ENCODE measurements at places on chromosomes 6 and 20.
A peak's percentile ranks its signal among the peaks of the same experiment; 100 is the strongest.

- no peak for DNase-seq
These were observed 91.0 kb downstream of the COL12A1 start for GRCh38 chr6:75114806-75115205.

- DNase-seq = no peak
These were observed 164.5 kb upstream of the BTBD3 start for GRCh38 chr20:11753155-11753554.

GRCh38 chr6:134937426-134937825 lies 12.5 kb downstream of the ALDH8A1 start:
- DNase-seq = no peak

DNA sequence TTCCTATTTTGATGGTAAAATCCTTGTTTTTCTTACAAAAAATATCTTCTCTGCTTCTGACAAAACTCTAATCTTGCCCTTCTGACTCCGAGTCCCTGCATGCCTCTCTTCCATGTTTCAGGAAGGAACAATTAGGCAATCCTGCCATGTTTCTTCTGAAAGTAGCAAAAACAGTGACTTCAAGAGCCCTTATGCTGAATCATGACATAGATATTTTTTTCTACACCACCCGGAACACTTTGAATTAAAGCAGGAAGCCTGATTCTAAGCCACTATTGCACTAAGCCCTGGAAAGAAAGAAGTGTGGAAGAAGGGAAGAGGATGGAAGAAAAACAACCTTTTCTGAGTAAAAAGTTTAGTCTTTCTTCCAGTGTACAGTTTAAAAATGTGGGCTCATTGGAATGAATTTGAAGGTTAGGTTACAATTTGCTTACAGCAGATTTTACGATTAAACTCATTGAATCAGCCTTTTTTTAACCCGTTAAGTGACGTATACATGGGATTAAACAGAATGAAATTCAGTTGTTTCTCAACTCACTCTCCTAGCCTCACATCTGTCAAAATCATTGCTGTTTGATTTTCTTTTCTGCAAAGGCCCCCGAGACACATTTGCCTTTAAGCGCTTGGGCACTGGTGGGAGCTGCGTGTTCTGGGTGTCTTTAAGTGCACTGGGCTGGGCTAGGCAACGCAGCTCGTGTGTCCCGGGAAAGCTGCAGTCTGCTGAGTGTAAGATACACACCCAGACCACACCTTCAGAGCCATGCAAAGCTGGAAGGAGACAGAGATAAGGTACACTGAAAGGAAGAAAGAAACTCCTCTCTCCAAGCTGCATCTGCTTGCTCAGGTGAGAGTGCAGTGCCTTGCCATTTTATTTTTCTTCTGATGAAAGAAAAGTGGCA lies 159.4 kb upstream of the CITED2 start:
- DNase-seq = no peak

- no peak for DNase-seq
These were observed 48.0 kb downstream of the MAPK14 start for GRCh38 chr6:36075656-36076055.

DNA sequence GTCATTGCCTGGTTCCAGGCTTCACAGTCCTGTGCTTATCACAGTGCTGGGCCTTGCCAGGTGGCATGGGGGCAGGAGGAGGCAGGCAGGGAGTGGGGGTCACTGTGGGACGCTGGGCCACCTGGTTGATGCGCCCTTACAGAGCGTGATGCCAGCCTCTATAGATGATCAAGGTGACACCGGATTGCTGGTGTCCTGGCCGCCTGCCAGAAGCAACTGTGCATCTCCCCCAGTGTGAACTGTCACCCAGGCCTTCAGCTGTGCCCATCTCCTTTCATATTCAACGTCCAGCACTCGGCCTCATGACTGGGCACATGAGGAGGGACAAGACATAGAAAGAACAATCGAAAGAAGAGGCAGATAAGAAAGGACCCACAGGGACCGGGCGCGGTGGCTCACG lies 318.9 kb downstream of the TAF4 start:
- no peak for DNase-seq

- no peak for DNase-seq
These were observed 18.7 kb downstream of the ZNF451 start for GRCh38 chr6:57108691-57109090.

DNA sequence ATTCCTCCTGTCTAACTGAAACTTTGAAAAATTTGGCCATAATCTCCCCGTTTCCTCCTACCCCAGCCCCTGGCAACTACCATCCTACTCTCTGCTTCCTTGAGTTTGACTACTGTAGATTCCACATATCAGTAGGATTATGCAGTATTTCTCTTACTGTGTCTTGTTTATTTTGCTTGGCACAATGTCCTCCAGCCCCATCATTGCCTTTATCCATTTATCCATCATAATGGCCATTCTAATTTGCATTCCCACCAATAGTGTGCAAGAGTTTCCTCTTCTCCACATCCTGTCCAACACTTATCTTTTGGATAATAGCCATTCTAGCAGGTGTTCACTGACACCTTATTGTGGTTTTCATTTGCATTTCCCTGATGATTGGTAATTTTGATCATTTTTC lies 202.3 kb downstream of the THBS2 start:
- no peak for DNase-seq

- DNase-seq = no peak
These were observed 7.8 kb upstream of the MRS2 start for GRCh38 chr6:24394780-24395437.

DNA sequence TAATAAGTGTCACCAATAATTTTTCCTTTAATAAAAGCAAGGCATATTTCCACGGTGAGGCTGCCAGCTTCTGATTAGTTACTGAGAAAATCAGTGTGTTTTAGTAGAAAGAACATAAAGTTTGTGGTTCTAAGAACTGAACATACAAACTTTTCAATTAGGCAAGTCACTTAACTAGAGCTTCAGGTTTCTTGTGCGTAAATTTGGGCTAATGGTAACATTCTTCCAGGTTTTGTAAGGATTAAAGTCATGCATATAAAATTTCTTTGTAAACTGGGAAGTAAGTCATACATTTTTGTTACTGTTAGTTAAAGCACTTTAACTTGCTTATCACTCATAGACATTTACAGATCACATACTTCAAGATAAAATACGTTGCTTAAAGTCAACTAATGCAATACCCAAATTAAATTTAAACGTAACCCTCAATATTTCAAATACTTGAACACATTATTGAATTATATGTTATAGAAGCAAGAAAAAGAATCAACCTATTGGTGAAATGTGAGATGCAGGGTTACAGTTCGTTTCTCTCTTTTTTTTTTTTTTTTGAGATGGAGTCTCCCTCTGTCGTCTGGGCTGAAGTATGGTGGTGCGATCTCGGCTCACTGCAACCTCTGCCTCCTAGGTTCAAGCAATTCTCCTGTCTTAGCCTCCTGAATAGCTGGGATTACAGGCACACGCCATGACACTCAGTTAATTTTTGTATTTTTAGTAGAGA lies 327.3 kb upstream of the NOX3 start:
- no peak for DNase-seq

GRCh38 chr20:44217342-44218092 lies 6.9 kb upstream of the OSER1 start:
- peak; percentile 23 for DNase-seq

- DNase-seq = no peak
These were observed 348.0 kb downstream of the CDH4 start for GRCh38 chr20:61600016-61600415.

GRCh38 chr20:60137657-60138245 lies 179.5 kb downstream of the CDH26 start:
- no peak for DNase-seq

DNA sequence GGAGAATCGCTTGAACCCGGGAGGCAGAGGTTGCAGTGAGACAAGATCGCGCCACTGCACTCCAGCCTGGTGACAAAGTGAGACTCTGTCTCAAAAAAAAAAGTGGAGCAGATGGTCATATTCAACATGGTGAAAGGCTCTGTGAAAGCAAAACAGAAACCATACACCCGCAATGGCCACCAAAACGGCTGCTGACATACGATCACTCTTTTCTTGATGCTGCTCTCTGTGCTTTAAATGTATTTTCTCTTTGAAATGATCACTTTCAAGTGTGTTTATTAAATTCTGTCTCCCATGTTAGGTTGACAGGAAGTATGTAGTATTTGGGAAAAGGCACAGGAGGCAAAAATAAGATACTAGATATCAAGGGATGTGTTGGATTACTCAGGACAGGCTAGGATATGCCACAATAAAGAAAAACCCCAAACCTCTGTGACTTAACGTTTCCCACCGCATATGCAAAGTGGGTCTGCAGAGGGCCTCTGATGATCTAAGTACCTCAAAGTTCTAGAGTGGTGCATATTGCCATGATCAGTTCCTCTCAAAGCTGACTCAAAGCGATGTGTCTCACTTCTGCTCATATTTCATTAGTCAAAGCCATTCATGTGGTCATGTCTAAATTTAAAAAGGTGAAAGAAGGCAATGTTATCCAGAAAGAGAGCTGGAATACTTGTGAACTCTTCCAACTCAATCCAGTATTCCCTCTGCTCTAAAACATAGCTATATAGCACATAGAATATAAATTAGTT lies 155.1 kb upstream of the SOX4 start:
- no peak for DNase-seq

GRCh38 chr6:158356586-158357546 lies 44.6 kb downstream of the TULP4 start:
- DNase-seq = no peak

GRCh38 chr20:6576726-6577125 lies 190.8 kb upstream of the BMP2 start:
- no peak for DNase-seq

- no peak for DNase-seq
These were observed 94.4 kb upstream of the PRDM1 start for GRCh38 chr6:105991561-105992314.

GRCh38 chr6:127053032-127053874 lies 65.2 kb upstream of the RSPO3 start:
- no peak for DNase-seq

DNA sequence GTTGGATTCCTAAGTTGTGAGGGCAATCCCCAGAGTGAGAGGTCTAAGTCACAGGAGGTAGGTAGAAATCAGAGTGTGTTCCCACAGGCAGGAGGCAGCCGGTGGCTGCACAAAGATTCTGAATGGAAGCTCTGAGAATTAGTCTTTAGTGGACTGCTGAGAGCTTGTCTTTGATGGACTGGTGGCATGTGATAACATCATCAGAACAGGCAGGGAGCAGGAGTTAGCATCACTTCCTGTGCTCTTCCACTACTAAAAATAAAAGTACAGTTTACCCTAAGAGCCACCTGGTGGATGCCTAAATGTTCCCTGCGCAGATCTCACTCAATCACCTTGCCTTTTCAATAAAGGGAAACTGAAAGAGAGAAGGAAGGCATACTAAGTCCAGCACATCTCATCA lies 294.6 kb upstream of the POU3F2 start:
- DNase-seq = no peak

GRCh38 chr20:492159-492558 lies 29.8 kb upstream of the TBC1D20 start:
- DNase-seq = no peak

GRCh38 chr6:43284991-43285781 lies 12.9 kb upstream of the SLC22A7 start:
- DNase-seq = no peak

GRCh38 chr6:1170794-1171193 lies 141.1 kb upstream of the FOXQ1 start:
- no peak for DNase-seq

- DNase-seq = no peak
These were observed 18.4 kb downstream of the CD83 start for GRCh38 chr6:14135893-14136539.

GRCh38 chr6:159252955-159253508 lies 83.8 kb downstream of the FNDC1 start:
- DNase-seq = no peak

DNA sequence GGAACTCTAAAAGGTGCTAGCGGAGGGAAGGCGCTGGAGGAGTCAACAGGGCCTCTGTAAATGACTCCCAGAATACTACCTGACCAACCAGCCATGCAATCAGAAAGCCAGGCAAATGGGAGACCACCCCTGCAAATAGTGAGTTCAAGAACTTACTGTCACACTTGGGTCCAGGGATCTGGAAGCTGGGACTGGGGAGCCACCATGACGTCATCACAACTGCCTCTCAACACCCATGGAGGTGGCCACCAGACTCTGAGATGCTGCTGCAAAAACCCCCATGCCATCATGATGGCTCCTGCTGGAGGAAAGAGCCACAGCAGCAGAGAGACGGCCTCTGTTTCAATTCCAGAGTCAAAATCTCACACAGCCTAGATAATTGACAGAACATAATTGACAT lies 8.5 kb upstream of the PDYN start:
- no peak for DNase-seq

- no peak for DNase-seq
These were observed 162.2 kb downstream of the TENT5A start for GRCh38 chr6:81590314-81590691.

DNA sequence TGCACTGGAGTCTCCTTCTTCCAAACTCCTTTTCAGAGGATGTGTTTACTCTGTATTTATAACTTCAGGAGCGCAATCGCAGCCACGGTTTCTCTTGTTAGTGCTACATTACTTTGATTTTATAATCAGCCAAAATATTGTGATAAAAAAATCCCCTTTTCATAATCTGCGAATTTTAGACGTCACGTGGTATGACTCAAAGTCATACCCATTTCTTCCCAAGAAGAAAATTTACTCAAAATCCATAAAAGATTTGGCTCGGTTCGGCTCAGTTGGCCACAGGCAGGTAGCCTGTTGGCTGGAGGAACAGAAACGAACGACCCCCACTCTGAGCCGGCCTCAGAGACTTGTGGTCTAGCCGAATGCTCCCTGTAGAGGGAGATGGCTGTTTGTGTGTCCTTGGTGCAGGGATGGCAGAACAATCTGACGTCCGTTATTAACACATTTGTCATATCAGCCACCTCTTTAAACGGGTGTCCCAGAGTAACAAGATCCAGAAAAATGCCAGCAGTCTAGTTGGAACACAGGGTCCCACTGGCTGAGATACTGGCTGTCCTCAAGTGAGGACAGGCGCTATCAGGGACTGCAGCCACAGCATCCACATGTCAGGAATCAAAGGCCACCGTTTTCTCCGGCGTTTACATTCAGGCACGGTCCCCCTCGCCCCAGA lies 247.6 kb downstream of the DLL1 start:
- no peak for DNase-seq

GRCh38 chr6:137744877-137745276 lies 122.2 kb upstream of the TNFAIP3 start:
- DNase-seq = no peak

GRCh38 chr6:108904741-108905140 lies 56.5 kb downstream of the ARMC2 start:
- DNase-seq = no peak

- DNase-seq = no peak
These were observed 9.3 kb upstream of the GFOD1 start for GRCh38 chr6:13496513-13497190.

DNA sequence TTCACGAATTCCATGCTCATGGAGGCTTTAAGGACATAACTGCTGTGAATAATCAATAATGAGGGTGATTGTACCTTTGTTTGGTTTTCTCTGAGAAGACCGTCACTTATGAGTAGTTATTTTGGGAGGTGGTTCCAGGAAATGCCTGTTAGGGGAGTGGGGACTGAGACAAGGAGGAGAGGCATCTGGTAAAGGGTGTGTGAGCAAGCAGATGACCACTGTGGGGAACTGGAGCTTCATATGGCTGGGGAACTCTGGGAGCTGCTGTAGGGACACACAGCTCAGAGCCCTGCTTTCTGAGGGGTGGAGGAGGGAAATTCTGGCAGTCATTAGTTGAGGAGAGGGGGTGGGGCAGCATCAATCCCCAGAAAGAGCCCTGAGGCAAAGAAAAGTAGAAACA lies 71.3 kb upstream of the TINAG start:
- no peak for DNase-seq

All from activated CD8-positive, alpha-beta memory T cell treated with anti-CD3 and anti-CD28 coated beads for 1 hour (primary cell).